ENCODE measurements at places on chromosomes 6 and 20. TPM values are rescaled to one million over a fixed set of nuclear protein-coding genes. Genes with fewer than 3 reads are reported as not detected.

DNA sequence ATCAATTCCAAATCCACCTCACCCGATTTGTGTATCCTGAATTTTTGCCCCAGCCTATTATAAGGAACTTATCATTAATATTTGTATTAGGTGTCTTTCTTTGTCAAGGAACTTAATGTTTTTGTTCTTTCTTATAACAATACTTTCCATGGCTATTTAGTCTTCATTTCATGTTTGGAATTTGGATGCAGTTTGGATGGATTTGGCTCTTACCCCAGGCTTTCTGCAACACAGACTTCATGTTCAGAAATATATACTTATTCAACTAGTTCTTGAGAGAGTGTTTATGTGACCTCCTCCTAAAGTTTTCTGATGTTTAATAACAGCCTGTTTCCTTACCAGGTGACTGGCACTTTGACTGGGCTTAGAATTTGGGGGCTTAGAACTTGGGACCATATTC lies 35.9 kb upstream of the TOX2 start:
- H3K27me3 ChIP-seq: no peaks in the 10 kb centered on the region
- no peaks in the 10 kb centered on the region for H3K4me1 ChIP-seq
- no peak for DNase-seq
- H3K27ac ChIP-seq: no peak overlapping the region
- no peak overlapping the region for H3K4me3 ChIP-seq

- no peaks in the 10 kb centered on the region for H3K27me3 ChIP-seq
- no peak overlapping the region for H3K27ac ChIP-seq
- no peak for DNase-seq
- no peak overlapping the region for H3K4me3 ChIP-seq
- H3K4me1 ChIP-seq: no peaks in the 10 kb centered on the region
- H3K36me3 ChIP-seq: no peaks in the 10 kb centered on the region
These were observed 10.7 kb downstream of the MDFI start for GRCh38 chr6:41648921-41649320.

- H3K4me1 ChIP-seq: no peaks in the 10 kb centered on the region
- H3K36me3 ChIP-seq: no peaks in the 10 kb centered on the region
- H3K27me3 ChIP-seq: no peaks in the 10 kb centered on the region
- H3K27ac ChIP-seq: no peak overlapping the region
These were observed 450.3 kb upstream of the BTBD3 start for GRCh38 chr20:11467436-11467835.

The SLC18B1 gene
- total RNA-seq: 7.0 TPM

Measured in GM12878 (cell line).